ENCODE measurements at places on chromosomes 5 and 9.

- DNase-seq: no peak
These were observed 524.9 kb downstream of the SEMA5A start for GRCh38 chr5:9020996-9021395.

- no peak for DNase-seq
These were observed 104.3 kb downstream of the GRIA1 start for GRCh38 chr5:153594785-153595184.

DNA sequence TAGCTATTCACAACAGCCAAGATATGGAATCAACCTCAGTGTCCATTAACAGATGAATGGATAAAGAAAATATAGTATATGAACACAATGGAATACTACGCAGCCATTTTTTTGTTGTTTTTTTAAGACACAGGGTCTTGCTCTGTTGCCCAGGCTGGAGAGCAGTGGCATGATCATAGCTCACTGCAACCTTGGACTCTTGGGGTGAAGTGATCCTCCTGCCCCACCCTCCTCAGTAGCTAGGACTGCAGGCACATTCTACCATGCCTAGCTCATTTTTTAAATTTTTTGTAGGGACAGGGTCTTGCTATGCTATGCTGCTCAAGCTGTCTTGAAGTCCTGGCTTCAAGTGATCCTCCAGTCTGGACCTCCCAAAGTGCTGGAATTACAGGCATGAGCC, 38.5 kb downstream of the CERT1 start:
- no peak for DNase-seq

GRCh38 chr9:37037503-37038301, 3.6 kb upstream of the PAX5 start:
- no peak for DNase-seq

- no peak for DNase-seq
These were observed 5.8 kb downstream of the ABITRAM start for GRCh38 chr9:108939975-108940374.

- DNase-seq: no peak
These were observed 281.9 kb upstream of the TUSC1 start for GRCh38 chr9:25960178-25960577.

DNA sequence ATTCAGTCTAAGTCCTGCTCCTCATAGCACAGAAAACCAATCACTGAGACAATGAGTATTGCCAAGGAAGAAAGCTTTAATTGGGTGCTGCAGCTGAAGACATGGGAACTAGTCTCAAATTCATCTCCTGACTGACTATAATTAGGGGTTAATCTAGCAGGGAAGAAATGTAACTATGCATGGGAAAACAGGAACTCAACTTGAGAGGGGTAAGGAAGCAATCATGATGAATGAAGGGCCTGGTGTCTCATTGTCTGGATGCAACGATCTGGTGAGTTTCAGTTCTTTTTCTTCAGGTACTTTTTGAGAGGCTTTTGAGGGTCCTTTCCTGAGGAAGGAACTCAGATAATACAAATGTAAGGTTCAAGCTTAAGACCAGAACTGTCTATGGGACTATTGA, 24.0 kb upstream of the OCLN start:
- DNase-seq: no peak

GRCh38 chr5:178110-178509, 13.2 kb upstream of the LRRC14B start:
- no peak for DNase-seq

DNA sequence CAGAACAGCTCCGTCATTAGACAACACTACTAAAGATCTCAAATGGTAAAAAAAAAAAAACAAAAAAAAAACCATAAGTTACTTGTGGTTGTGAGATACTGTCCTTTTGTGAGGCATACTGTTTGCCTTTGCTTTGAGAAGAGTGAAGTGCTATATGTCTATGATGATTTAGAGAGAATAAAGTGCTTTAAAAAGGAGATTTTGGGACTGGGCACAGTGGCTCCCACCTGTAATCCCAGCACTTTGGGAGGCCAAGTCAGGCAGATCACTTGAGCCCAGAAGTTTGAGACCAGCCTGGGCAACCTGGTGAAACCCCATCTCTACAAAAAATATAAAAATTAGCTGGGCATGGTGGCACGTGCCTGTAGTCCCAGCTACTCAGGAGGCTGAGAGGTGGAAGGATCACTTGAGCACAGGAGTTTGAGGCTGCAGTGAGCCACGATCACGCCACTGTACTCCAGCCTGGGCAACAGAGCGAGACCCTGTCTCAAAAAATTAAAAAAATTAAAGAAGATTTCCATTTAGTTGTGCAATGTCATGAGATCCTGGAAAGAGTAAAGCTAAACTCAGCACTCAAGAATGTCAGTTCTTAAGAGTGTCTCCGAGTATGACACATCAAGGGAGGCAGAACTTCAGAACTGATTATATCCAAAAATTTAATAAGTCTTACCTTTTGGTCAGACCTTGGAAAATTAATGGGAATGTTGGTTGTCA, 87.3 kb downstream of the PRDM6 start:
- no peak for DNase-seq

GRCh38 chr9:38355115-38355514, 37.4 kb upstream of the ALDH1B1 start:
- DNase-seq: no peak

DNA sequence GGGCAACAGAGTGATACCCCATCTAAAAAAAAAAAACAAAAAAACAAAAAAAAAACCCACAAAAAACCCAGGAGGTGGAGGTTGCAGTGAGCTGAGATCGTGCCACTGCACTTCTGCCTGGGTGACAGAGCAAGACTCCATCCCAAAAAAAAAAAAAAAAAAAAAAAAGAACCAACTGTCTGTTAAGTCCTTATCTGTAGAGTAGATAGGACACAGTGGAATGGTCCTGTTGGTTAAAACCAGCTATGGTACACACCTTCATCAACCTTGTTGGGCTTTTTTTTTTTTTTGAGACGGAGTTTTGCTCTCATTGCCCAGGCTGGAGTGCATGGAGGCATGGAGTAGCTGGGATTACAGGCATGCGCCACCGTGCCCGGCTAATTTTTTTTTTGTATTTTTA, 12.2 kb downstream of the SLC25A25 start:
- DNase-seq: no peak

- DNase-seq: no peak
These were observed 32.0 kb downstream of the PRRT1B start for GRCh38 chr9:131577005-131578000.

DNA sequence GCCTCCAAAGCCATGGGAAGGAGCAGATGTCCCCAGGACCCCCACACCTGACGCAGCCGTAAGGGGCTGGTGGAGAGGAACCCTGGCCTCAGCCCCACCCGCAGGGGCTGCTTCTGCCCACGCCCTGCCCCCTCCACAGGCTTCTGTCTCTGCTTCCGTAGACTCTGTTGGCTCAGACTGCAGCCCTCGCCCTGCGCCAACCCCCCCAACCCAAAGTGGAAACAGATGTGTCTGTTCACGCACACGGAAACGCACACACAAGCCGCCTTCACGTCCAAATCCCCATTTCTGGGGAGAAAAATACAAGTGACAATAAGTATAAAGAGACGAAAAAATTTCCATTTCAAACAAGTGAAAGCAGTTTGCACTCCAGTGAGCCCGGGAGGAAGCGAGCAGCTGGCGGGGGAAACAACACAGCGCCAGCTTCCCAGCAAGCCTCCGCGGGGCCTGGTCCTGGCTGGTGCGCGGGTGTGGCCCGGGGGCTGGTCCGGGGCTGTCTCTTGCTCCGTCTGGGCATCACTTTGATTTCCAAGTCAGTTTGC, 32.6 kb upstream of the RXRA start:
- no peak for DNase-seq

DNA sequence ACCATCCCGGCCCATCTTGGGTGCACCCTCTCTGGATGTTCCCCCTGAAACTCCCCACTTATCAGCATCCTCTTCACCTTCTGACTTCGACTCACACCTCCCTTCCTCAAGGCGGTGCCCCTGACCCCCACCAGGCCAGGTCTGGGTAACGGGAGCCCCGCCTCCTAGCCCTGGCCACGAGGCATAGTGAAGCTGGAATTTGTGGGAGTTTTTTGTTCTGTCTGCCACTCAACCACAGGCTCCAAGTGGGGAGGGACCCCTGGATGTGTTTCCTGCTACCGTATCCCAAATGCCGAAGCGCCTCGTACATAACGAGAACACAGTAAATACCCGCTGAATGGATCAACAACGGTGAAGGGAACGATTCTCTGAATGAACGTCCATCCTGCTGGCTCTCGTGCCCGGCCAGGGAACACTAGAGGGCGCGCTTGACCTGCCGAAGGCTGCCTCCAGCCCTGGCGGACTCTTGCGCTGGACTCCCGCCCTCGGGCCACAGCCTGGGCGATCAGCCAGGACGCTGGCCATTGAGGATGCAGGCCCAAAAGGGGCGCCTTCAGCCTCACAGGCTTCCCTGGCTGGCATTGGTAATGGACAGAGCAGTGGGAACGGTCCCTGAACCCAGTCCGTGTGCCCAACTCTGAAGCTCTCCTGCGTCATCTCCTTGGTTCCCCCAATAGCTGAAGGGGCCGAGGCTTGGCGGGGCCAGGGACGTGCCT, 47.3 kb upstream of the PHYKPL start:
- DNase-seq: no peak

- DNase-seq: no peak
These were observed 18.2 kb upstream of the CDC20B start for GRCh38 chr5:55191165-55191564.

GRCh38 chr9:127384016-127384730, 12.8 kb upstream of the SLC2A8 start:
- no peak for DNase-seq

- no peak for DNase-seq
These were observed 154.0 kb upstream of the ADAMTSL1 start for GRCh38 chr9:18319918-18320445.

- DNase-seq: no peak
These were observed 293.5 kb upstream of the C9orf72 start for GRCh38 chr9:27866741-27867140.

- DNase-seq: no peak
These were observed 12.3 kb downstream of the TIGD6 start for GRCh38 chr5:149988126-149988525.

GRCh38 chr5:173051746-173052145, 4.4 kb upstream of the CREBRF start:
- DNase-seq: no peak

DNA sequence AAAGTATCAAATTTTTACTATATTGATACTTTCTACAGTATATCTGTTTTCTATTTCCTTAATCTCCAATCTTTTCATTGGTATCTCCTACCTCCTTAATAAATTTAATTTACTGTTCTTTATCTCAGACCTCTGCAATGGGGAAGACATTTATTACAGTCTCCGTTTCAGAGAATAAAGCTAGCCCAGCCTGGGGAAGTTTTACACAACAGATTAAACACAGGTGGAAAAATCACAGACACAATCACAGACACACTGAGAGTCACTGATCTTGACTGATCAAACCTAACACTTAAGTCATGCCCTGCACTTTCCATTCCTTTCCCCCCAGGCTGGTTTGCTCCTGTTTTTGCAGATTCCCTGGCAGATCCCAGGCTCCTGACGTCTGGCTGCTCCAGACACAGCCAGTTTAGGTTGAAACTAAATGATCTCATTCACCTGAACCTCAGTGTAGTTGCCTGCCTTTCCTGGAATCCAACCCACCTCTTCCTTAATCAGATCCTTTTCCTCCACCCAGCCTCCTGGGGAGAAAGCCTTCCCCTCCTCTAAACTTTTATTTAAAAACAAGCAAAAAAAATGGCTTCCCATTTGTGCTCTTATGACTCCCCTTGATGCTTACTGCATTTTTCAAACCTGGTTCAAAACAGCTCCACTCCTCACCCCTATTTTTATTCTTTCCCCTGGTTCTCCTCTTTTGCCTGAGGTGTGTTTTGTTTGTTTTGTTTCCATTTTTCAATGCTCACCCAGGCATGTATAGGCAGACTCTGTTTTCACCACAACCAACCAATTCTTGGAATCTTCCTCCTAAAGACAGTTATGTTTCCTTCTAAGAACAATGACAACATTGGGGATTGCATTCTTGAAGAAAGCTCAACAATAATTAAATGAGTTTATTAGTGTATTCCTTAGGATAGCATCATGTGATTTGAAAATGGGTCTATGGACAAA, 29.5 kb upstream of the OSMR start:
- DNase-seq: no peak

DNA sequence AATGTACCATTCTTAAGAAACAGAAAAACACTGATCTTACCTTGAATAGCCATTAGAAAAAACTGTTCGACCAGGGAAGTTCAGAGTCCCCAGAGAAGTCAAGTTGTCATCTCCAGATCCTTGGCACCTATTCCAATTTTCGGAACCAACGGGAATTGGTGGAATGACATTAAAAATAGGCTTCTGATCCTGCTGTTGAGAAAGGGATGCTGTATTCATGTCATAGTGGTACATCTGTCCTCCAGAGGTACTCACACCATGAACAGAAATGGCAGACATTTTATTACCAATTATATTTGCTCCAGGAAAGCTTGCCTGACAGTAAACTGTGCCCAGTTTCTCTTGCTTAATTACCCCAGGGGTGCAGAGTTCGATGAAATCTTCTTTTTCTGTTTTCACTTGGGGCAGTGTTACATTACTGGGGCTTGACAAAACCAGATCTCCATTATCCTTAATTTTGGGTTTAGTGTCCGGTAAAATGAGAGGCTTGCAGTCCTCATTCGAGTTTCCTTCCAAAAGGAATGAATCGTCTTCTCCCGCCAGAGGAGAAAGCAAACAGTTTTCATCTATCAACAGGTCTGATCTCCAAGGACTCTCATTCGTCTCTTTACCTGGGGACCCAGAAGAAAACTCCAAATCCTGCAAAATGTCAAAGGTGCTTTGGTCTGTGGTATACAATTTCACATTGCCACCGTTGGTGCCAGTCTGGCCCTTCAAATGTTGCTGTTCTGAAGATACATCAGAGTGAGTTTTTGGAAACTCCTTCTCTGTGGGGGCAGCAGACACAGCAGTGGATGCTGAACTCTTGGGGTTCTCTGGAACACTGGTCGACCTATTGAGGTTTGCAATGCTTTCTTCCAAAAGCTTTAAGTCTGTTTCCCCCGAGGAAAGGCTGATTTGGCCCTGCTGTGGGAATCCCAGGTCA, 3.6 kb downstream of the NR3C1 start:
- no peak for DNase-seq

- DNase-seq: no peak
These were observed 5.4 kb downstream of the DCTN4 start for GRCh38 chr5:150753463-150753862.

DNA sequence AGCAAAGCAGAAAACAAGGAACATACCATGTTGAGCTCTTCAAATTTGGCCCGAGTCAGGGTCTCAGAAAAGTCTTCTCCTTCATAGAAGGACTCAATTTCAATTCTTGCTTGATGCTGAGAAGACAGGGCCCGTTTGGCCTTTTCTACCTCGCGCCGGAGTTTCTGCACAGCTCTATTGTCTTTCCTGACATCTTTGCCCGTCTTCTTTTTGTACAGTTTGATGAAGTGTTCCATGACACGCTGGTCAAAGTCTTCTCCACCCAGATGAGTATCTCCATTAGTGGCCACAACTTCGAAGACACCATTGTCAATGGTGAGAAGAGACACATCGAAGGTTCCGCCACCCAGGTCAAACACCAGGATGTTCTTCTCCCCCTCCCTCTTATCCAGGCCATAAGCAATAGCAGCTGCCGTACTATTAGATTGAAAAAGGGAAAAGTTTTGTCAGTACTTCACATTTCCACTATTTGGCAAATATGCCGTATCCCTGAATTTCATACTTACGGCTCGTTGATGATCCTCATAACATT, 2.2 kb downstream of the HSPA5 start:
- no peak for DNase-seq

- DNase-seq: no peak
These were observed 1.1 kb downstream of the POLR1E start for GRCh38 chr9:37486616-37487548.

- no peak for DNase-seq
These were observed 260.2 kb upstream of the ANKRD55 start for GRCh38 chr5:56493308-56493707.
